Psoas muscle (tissue), 8 donors: ENCODE measurements at places on chromosomes 5 and 9.

DNA sequence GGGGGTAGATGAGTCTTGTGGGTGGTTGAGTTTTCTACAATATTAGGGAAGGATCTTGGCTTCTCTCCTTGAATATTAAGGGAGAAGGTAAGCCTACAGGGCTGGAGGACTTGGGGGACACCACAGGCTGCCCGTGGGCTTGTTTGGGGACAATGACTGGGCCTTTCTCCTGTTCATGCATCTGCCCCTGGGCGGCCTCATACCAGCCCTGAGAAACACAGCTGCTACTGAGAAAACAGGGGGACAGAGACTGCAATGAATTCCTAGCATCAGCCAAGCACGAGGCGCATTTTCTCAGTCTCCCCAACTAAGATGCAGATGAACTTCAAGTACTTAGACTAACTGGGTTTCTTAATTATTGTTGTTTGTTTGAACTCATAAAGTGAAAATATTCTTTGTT, 24.6 kb downstream of the C5orf58 start:
- peaks cover 2% of the 10 kb centered on the region for H3K27me3 ChIP-seq
- no peak for DNase-seq
- H3K27ac ChIP-seq, result no peak overlapping the region

GRCh38 chr5:38299585-38299984, 41.2 kb downstream of the EGFLAM start:
- H3K4me1 ChIP-seq, result no peaks in the 10 kb centered on the region
- no peak for DNase-seq
- no peaks in the 10 kb centered on the region for H3K27me3 ChIP-seq
- H3K27ac ChIP-seq, result no peak overlapping the region
- H3K4me3 ChIP-seq, result no peak overlapping the region

GRCh38 chr9:133429214-133429613, 7.0 kb downstream of the ADAMTS13 start:
- DNase-seq, result no peak
- no peak overlapping the region for H3K4me3 ChIP-seq
- peaks cover 12% of the 10 kb centered on the region for H3K27me3 ChIP-seq
- H3K27ac ChIP-seq, result no peak overlapping the region
- no peaks in the 10 kb centered on the region for H3K4me1 ChIP-seq
- H3K36me3 ChIP-seq, result no peaks in the 10 kb centered on the region

DNA sequence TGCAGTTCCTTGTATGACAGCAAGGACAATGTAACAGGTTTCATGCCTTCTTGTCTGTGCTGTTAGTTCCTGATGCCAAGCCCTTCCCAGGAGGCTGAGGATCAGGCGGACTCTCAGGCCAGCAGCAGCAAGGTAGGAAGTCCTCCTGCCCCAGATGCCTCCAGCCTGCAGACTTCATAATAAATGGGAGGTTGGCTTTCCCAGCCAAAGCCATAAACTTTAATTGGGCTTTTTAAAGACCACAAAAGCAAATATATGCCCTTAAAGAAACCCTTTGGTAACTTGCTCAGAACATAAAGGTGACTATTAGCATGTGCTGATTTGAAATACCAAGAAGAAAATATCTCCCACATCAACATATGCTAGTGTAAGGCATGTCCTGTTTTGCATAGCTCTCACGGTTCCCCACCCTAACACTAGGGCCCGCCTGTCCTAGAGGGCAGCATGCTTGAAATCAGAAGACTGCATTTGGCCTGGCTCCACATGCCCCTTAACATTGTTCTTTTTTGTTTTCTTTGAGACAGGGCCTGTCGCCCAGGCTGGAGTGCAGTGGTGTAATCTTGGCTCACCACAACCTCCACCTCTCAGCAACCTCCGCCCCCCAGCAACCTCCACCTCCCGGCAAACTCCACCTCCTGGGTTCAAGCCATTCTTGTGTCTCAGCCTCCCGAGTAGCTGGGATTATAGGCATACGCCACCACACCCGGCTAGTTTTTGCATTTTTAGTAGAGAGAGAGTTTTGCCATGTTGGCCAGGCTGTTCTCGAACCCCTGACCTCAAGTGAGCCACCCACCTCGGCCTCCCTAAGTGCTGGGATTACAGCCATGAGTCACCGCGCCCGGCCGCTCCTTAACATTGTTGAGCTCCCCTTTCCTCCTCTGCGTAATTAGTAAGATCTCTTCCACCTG, 44.6 kb upstream of the FCN1 start:
- DNase-seq, result no peak
- H3K4me1 ChIP-seq, result no peaks in the 10 kb centered on the region
- peaks cover 63% of the 10 kb centered on the region for H3K27me3 ChIP-seq
- H3K36me3 ChIP-seq, result no peaks in the 10 kb centered on the region

DNA sequence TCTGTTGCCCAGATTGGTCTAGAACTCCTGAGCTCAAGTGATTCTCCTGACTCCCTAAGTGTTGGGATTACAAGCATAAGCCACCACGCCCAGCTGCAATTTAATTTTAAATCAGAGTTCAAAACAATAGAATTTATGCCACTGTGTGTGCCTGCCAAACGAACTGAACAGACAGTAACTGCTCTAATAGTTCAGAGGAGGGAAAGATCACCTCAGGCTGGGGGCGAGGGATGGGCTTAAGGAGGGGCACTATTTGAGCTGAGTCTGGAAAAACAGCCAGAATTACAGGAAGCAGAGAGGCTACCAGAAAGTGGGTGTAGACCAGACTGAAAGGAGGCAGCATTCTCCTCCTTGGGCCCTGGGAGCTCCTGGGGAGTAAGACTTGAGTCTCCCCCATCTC, 12.2 kb downstream of the NOL6 start:
- H3K36me3 ChIP-seq, result peaks cover 22% of the 10 kb centered on the region
- H3K4me1 ChIP-seq, result no peaks in the 10 kb centered on the region
- DNase-seq, result no peak
- H3K27me3 ChIP-seq, result no peaks in the 10 kb centered on the region

DNA sequence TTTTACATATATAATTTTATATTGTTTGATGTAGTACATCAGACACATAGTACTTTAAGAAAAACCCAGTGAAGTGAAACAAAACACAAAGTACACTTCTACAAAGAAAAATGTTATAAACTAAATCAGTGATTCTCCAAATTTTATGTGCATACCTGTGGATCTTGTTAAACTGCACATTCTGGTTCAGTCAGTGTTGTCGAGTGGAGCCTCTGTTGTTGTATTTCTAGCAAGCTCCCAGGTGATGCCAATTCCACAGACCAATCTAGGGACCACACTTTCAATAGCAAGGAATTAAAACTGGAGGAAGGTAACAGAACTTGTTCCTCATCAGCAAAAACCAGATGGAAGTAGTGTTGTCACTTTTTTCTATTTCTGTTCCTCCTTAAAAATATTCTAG, 183.8 kb upstream of the CD180 start:
- no peaks in the 10 kb centered on the region for H3K36me3 ChIP-seq
- H3K27ac ChIP-seq, result no peak overlapping the region
- no peak for DNase-seq
- H3K4me3 ChIP-seq, result no peak overlapping the region

DNA sequence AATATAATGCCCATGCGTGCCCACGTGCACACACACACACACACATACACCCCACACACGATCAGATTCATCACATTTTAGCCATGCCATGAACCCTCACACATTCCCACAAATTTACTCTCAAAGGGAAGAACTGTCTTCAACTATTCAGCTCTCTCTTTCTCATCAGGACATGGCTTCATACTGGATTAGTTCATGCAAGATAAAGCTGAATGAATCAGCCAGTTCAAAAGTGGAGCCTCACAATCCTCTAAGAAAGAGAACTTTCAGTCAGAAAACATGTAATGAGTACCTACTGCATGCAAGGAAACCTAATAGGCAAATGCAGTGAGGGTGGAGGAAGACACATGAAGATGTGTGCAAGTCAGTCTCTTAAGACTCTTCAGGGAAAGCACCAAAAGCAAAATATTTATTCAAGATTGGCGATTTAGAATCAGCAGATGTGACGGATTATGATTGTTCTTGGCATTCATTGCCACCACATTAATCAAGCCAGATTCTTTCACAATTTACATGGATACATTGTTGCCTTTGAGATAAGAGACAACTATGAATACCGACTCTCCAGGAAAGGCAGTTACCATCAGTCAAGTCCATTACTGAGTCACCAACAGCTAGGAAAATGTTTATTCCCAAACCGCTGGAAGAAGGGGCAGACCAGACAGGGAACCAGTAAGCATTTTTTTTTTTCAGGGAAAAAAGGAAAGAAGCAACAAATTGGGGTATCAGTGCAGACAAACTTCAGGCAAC, 30.3 kb upstream of the PUM3 start:
- no peak overlapping the region for H3K27ac ChIP-seq
- H3K27me3 ChIP-seq, result no peaks in the 10 kb centered on the region
- DNase-seq, result no peak
- no peaks in the 10 kb centered on the region for H3K4me1 ChIP-seq

DNA sequence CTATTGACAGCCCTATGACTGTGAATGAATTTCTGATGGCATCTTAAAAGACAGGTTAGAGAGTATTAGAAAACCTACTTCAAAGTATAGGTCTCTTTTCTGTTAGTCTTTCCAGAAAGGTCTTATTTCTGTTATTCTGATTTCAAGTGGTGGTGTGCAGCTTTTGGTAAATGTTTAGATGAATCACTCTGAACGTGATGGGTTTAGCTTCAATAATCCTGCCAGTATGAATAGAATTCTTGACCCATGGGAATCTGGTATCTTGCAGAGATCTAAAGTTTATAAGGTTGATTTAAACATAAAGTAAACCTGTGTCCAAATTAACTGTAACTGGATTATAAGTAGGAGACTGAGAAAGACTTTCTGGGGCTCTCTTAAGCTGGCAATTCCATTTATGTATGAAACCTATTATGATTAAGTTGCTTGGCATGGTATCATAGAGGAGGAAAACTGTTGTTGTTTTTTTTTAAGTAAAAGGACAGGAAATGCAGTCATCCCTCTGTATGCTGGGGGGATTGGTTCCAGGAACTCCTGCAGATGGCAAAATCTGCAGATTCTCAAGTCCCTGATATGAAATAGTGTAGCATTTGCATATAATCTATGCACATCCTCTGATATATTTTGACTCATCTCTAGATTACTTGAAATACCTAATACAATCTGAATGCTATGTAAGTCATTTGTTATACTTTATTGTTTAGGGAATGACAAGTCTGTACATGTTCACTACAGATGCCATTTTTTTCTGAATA, 77.0 kb upstream of the ADAMTS19 start:
- no peaks in the 10 kb centered on the region for H3K36me3 ChIP-seq
- no peak overlapping the region for H3K4me3 ChIP-seq
- H3K27me3 ChIP-seq, result no peaks in the 10 kb centered on the region
- H3K27ac ChIP-seq, result no peak overlapping the region

GRCh38 chr5:38807570-38808483, 38.0 kb upstream of the OSMR start:
- H3K4me3 ChIP-seq, result no peak overlapping the region
- no peak overlapping the region for H3K27ac ChIP-seq
- H3K4me1 ChIP-seq, result peaks cover 6% of the 10 kb centered on the region
- H3K27me3 ChIP-seq, result no peaks in the 10 kb centered on the region

- H3K36me3 ChIP-seq, result no peaks in the 10 kb centered on the region
- no peaks in the 10 kb centered on the region for H3K4me1 ChIP-seq
- DNase-seq, result no peak
- no peak overlapping the region for H3K27ac ChIP-seq
- H3K27me3 ChIP-seq, result no peaks in the 10 kb centered on the region
Observed at GRCh38 chr5:77186652-77187370, 23.7 kb upstream of the PDE8B start.

- no peaks in the 10 kb centered on the region for H3K36me3 ChIP-seq
- no peaks in the 10 kb centered on the region for H3K27me3 ChIP-seq
- no peak overlapping the region for H3K4me3 ChIP-seq
Observed at GRCh38 chr9:68668127-68668526, 36.9 kb upstream of the PIP5K1B start.

DNA sequence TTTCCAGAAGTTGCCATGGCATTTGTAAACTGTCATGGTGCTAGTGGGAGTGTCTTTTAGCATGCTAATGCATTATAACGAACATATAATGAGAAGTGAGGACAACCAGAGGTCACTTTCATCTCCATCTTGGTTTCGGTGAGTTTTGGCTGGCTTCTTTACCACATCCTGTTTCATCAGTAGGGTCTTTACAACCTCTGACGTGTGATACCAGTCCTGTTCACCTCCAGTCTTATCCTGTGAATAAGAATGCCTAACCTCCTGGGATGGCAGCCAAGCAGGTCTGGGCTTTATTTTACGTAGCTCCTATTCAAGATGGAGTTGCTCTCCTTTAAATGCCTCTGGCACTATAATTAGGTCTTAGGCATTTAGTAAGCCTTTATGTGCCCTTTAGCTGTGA, 20.4 kb upstream of the RFK start:
- no peaks in the 10 kb centered on the region for H3K27me3 ChIP-seq
- H3K4me1 ChIP-seq, result no peaks in the 10 kb centered on the region
- no peak for DNase-seq
- H3K27ac ChIP-seq, result no peak overlapping the region
- H3K4me3 ChIP-seq, result no peak overlapping the region
- no peaks in the 10 kb centered on the region for H3K36me3 ChIP-seq

- H3K4me3 ChIP-seq, result no peak overlapping the region
- H3K36me3 ChIP-seq, result no peaks in the 10 kb centered on the region
- H3K4me1 ChIP-seq, result no peaks in the 10 kb centered on the region
- no peak overlapping the region for H3K27ac ChIP-seq
Observed at GRCh38 chr5:178382754-178383164, 150.2 kb upstream of the PHYKPL start.

GRCh38 chr5:131996210-131997025, 15.0 kb downstream of the ACSL6 start:
- H3K36me3 ChIP-seq, result no peaks in the 10 kb centered on the region
- H3K4me1 ChIP-seq, result no peaks in the 10 kb centered on the region
- H3K27ac ChIP-seq, result no peak overlapping the region
- no peaks in the 10 kb centered on the region for H3K27me3 ChIP-seq

DNA sequence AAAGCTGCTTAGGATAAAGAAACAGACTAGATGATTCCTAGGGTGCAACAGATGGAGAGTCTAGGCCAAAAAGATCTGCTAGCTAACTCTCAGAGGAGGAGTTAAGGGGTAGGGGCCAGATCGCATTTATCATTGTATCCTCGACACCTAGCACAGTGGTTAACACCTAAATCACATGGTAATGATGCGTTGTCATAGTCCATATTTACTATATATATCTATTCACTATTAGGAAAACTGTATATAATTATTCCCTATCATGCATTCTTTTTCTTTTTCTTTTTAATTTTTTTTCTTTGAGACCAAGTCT, 92.8 kb upstream of the SLC44A1 start:
- no peak overlapping the region for H3K4me3 ChIP-seq
- no peak for DNase-seq
- no peaks in the 10 kb centered on the region for H3K27me3 ChIP-seq

GRCh38 chr5:170179626-170180025, 53.2 kb upstream of the C5orf58 start:
- H3K27me3 ChIP-seq, result no peaks in the 10 kb centered on the region
- no peak for DNase-seq
- no peaks in the 10 kb centered on the region for H3K4me1 ChIP-seq
- no peak overlapping the region for H3K4me3 ChIP-seq
- no peaks in the 10 kb centered on the region for H3K36me3 ChIP-seq

GRCh38 chr5:5738797-5739489, 316.5 kb downstream of the ICE1 start:
- H3K27me3 ChIP-seq, result no peaks in the 10 kb centered on the region
- no peak for DNase-seq
- no peaks in the 10 kb centered on the region for H3K36me3 ChIP-seq
- H3K4me1 ChIP-seq, result no peaks in the 10 kb centered on the region
- no peak overlapping the region for H3K4me3 ChIP-seq
